ENCODE measurements at places on chromosomes 5 and 9.

GRCh38 chr5:168227001-168227400, 64.4 kb upstream of the WWC1 start:
- no peak for DNase-seq

DNA sequence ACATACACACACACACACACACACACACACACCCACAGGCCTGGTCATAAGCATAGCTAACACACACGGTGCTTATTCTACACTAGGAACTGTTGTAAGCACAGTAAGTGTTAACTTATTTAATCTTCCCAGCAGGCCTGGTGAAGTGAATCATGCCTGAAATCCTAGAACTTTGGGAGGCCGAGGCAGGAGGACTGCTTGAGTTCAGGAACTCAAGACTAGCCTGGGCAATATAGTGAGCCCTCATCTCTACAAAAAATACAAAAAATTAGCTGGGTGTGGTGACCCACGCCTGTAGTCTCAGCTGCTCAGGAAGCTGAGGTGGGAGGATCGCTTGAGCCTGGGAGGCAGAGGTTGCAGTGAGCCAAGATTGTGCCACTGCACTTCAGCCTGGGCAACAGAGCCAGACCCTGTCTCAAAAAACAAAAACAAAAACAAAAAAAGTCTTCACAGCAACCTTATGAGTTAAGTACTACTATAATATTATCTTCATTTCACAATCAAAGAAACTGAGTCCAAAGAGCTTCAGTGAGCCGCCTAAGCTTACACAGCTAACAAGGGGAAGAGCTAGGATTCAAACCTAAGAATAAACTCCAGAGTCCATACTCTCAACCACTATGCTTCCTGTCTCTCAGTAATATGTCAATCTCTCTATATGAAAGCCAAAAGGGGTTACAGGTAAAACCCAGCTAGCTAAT, 2.3 kb downstream of the MEGF9 start:
- peak; percentile 37 for DNase-seq

DNA sequence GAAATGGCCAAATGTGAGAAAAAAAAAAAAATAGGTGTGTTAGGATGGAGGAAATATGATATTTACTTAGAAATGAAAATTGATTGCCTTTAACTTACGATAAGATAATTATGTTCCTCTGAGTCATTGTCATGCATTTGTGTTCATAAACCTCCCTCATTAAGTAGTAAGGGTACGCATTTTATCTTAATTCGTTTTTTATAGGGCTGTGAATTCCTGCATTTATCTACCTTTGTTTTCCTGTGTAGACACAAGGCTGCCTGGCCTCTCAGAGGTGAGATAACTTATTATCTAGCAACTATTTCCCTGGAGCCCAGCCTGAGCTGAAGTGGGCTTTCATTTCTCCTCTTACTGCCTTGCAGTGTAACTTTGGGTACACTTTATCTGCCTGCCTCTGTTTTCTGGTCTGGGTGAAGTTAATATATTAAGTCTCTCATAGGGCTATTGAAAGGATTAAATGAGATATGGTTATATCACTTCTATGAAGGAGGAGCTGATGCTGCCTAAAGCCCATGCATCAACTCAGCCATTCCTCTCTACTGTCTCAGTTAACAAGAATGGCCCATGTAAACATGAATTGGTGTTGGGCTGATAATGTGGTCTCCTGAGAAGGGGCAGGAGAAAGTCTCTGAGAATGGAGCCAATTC, 103.8 kb upstream of the KLF4 start:
- DNase-seq = no peak

DNA sequence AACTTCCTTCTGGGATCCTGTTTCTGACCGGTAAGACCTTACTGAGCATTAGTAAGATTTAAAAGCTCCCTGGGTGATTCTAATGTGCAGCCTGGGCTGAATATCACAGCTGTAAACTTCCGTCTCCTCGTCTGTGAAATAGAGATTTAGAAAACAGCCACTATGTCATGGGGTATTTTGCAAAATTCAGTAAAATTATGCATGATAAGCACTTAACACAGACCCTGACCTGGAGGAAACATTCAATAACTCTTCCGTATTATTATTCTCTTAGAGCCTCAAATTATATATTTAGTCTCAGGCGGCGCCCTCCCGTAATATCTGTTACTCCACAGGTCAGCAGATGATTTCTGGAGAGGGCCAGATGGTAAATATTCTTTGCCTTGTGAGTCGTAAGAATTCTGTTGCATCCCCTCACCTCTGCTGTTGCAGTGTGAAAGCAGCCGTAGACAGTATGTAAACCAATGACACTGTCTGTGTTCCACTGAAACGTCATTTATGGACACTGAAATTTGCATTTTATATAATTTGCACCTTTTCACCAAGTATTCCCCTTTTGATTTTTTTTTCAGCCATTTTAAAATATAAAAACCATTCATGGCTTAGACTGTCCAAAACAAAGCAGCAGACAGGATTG, 39.2 kb upstream of the RARS1 start:
- DNase-seq = no peak
